Activated CD4-positive, alpha-beta T cell treated with anti-CD3 and anti-CD28 coated beads, Interleukin-10, Interleukin-2, amounts not matched to agents 100 ng/mL and 50 ng/mL, durations not matched to agents 16 hours and 8 hours (primary cell): ENCODE measurements at places on chromosomes 11 and 22.

- DNase-seq = no peak
These were observed 222.2 kb downstream of the NAV2 start for GRCh38 chr11:19934828-19935259.

- DNase-seq = no peak
These were observed 4.2 kb downstream of the HSPA8 start for GRCh38 chr11:123057661-123058305.

DNA sequence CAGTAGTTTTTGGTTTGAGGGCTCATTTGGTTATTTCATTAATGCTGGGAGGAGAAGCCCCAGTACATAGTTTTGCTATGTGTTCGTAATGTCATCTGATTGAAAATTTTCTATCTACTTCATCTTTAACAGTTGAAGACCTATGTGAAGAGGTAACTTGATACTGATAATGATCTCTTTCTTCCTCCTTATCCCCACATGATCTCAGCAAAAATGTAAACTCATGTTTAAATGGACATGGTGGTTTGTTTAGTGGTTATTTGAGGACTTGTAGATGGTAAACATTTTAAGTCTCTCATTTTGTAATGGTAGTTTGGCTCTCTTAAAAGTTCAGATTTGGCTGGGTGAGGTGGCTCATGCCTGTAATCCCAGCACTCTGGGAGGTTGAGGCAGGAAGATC, 53.7 kb upstream of the SPTBN2 start:
- no peak for DNase-seq

- DNase-seq = no peak
These were observed 52.2 kb upstream of the B3GAT1 start for GRCh38 chr11:134464196-134464595.

DNA sequence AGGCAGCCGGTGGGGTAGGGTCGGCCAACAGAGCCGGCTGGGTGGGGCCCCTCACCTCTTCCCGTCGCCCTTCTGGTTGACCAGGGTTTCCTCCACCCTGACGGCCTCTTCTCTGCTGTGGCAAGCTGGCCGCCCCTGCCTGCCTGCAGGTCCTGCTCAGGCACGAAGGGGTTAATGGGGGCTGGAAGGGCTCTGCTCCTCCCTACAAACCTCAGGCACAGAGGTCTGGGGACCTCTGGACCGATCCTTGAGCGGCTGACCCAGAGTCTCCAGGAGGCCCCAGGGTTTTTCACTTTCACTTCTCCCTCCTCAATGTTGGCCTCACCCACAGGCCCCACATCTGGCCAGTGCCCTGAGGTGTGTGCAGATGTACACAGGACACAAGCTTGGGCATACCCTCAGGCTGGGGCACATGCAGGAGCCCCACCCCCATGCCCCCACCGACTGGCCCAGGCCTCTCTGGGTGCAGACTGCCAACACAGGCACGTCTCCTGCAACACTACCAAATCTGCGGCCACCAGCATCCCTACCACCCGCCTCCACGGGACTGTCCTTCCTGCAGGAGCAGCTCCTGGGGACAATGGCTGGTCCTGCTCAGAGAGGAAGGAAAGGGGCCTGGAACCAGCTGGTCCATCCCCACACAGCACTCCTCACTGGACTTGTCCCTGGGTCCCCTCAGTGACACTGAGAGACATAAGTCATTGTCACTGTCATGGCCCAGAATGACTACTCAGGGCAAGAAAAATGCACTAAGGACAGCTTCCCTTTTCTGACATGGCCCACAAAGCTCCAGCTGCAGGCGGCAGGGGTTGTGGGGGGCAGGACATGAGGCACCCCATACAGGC, 3.2 kb upstream of the TBX1 start:
- no peak for DNase-seq

- no peak for DNase-seq
These were observed 458.0 kb upstream of the ARHGAP42 start for GRCh38 chr11:100229086-100229485.

DNA sequence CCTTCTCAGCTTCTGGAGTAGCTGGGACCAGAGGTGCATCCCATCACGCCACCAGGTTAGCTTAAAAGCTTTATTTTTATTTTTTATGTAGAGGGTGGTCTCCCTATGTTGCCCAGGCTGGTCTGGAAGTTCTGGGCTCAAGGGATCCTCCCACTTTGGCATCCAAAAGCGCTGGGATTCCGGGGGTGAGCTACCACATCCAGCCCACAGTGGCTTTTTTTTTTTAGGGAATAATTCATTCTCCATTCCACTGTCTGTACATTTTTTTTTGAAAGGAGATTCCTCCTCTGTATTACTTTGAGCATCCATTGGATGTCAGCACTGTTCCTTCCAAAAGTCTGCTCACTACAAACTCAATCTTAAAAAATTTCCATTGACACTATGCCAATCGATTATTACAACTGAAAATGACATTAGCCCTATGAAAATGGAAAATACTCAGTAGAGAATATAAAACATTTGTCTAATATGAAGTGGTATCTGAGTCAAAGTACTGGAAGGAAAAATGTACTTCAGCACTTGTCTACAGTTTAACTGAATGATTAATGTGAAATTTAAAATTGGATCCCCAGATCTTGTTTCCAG, 1.3 kb upstream of the LPXN start:
- peak; percentile 33 for DNase-seq

- no peak for DNase-seq
These were observed 1.8 kb upstream of the CARS1 start for GRCh38 chr11:3058753-3059664.

- DNase-seq = peak; percentile 11
These were observed at the start of gene TSKU for GRCh38 chr11:76783294-76783895. TSKU (plus strand) TSS chr11:76783356; CDS start chr11:76795617, 12,261 bp downstream.

DNA sequence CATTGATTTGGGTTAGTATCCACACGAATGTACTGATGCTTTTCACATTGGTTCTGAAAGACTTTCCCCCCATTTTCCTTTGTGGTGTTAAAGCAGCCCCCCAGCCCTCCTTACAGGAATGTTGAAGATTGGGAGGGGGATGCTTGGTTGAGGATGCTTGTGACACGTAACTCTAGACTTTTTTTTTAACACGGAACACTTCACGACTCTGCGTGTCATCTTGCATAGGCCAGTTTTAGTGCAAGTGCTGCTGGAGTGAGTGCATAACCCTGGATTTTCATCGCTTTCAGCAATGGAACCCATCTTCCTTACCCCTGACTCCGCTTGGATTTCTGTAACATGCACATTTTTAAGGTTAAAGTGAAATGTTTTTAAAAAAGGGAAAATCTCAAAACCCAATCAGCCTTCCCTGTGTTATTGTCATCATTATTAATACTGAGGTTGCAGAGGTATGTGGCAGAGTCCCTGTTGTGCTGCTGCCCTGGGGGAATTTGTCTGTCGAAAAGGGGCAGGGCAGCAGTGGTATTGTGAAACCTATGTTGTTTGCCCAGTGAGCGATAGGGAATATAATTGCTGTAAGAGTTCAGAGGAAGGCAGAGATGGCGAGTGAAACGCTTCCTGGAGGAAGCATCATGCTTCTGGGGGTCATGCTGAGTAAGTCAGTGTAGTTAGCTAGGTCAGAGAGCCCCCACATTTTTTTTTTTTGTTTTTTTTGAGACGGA, 12.1 kb downstream of the CECR2 start:
- no peak for DNase-seq

DNA sequence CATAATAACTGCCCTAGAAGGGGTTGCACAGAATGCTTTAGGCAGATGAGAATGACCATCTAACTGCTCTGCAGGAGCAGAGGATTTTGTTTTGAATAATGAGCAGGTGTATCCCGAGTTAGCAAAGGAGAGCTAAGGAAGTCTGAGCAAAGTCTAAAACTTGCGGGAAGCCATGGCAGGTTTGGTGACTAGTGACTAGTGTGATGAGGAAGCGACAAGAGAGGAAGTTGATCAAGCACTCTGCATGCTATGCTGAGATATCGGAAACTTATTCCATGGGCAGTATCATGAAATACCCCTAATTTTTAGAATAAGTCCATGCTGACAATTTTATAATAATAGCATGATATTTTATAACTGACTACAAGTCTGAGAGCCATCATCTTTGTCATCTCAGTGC, 12.9 kb downstream of the OLFML1 start:
- no peak for DNase-seq

- DNase-seq = no peak
These were observed 364.4 kb upstream of the LUZP2 start for GRCh38 chr11:24132471-24132870.

DNA sequence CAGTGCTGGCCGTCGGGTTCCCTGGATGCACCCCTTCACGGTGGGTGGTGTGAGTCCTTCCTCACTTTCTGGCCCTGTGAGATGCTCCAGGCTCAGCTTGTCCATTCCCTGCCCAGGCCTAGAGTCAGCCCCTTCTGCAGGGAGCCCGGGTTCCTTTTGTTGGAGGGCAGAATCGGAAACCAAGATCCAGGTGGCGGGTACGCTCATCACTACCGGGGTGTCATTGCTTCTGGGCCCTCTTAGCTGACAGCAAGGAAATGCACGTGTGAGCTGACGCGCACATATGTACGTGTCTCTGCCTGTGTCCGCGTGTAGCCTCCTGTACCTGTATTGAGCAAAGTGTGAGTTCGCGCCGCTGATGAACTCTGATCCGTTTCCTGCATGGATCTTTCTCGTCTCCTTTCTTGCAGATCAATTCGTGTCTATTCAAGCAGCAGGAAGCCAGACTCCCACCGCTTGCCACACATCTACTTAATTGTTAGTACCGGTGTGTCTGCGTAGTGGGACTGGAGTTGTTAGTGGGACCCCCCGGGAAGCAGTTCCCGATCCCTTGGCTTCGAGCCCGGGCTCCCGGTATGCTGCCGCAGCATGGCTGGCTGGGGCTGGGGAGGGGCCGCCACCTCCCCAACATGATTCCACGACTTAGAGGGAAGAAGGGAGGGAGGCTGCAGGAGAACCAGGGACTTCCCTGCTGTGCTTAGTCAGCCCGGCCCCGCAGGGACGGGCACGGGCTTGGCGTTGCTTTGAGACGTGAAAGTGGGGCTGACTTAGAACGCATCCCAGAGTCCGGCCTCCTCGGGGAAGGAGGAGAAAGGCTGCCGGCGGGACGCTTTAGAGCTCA, 35.9 kb upstream of the GRAMD4 start:
- no peak for DNase-seq

DNA sequence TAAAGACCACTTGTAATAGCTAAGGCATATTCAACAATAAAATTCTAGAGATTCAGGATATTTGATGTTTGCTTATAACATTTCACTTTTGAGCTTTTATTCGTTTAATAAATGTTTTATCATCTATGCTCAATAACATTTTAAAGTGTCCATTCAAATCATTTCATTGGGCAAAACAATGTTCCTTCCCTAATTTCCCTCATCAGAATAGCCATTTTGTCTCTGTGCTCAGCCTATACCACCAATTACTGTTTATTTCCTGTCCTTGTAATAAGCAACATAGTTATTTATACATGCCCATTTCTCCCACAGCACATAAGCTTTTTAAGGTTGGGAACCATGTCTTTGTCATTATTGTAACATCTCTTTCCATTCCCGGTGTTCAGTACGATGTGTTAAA, 1.3 kb upstream of the SC5D start:
- no peak for DNase-seq

DNA sequence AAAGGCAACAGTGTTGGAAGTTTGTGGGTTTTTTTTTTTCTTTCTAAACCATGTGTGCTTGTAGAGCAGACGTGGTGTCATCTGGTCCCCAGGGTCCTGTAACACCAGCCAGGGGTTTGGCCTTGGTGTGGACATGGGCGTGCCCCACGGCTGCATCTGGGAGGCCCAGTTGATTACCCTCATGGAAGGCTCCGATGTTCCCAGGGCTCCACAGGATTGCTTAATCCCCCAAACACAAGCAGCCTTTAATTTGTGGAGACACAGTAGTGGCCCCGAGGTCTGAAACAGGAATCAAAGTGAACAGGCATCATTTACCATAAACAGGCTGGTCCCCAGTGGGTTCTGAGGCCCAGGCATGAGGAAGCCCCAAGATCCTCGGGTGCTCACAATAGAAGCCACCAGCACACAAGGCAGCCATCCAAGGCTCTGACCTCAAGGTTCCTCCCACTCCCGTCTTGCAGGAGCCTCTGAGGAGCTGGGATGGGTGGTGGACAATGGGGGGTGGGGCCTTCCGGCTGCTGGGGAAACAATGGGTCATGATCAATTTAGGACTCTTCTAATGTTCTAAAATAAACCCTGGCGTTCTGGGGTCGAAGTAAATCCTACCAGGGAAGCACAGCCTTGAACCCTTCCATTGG, 115.0 kb upstream of the CD82 start:
- DNase-seq = no peak

- no peak for DNase-seq
These were observed 38.8 kb downstream of the OSBPL5 start for GRCh38 chr11:3126207-3126865.

GRCh38 chr22:46827136-46827780, 64.8 kb downstream of the TBC1D22A start:
- DNase-seq = no peak

GRCh38 chr11:12868315-12869073, 140.6 kb upstream of the RASSF10 start:
- DNase-seq = no peak

GRCh38 chr22:44031158-44031952, 7.3 kb downstream of the PARVB start:
- DNase-seq = peak; percentile 34

GRCh38 chr22:49308300-49308699, 519.4 kb downstream of the BRD1 start:
- no peak for DNase-seq

- DNase-seq = no peak
These were observed 46.9 kb downstream of the YWHAH start for GRCh38 chr22:31991102-31991839.

GRCh38 chr11:104772806-104773241, 125.4 kb downstream of the CASP12 start:
- peak; percentile 37 for DNase-seq

DNA sequence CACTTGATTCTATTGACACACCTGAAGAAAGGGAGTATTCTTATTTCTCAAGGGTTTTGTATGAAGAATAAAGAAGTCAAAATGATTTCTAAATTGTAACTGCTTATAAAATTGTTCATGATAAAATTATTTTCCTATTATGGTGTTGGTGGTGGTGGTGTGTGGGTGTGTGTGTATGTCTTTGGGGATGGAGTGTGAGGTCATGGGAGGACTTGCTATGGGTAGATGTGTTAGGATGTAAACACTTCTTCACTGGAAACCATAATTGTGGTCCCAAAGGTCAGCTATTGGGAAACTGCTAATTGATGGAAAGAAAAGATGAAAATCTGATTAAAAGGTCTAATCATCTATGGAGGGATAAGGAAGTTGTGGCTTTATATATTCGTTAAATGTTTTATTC, 5.1 kb downstream of the TRIM22 start:
- DNase-seq = no peak

DNA sequence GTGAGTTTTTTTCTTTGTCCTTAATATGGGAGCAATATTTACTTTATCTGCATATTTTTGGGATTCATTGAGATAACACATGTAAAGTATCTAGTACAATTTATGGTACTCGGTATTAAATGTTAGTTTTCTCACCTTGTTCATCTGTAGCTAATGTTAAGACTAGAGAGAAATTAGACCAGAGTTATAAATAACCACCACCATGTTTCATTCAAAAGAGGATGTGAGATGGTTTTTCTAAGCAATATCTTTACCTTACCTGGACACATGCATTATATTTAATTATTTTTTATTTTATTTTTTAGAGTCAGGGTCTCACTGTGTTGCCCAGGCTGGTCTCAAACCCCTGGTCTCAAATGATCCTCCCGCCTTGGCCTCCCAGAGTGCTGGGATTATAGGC, 18.4 kb downstream of the ARHGAP42 start:
- DNase-seq = no peak
